Stimulated activated CD4-positive, alpha-beta T cell treated with anti-CD3 and anti-CD28 coated beads, TNF-alpha, amount 100 ng/mL, for 1 hour (primary cell): ENCODE measurements at places on chromosomes 12 and 14.

DNA sequence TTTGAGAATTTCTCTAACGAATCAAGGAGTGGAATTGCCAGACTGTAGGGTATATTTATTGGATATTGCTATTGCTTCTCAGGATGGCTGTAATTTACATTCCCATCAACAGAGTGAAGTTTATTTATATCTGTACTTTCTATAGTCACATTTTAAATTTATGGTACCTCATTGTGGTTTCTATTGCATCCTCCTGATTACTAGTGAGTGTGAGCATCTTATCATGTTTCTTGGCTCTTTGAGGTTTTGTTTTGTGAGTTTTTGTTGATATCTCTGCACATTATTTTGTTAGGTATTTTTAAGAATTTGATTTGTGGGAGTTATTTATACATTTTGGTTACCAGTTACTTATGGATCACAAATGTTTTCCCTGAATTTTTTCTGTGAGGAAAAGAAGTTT is 13.9 kb downstream of the DNM1L start:
- no peak for DNase-seq

DNA sequence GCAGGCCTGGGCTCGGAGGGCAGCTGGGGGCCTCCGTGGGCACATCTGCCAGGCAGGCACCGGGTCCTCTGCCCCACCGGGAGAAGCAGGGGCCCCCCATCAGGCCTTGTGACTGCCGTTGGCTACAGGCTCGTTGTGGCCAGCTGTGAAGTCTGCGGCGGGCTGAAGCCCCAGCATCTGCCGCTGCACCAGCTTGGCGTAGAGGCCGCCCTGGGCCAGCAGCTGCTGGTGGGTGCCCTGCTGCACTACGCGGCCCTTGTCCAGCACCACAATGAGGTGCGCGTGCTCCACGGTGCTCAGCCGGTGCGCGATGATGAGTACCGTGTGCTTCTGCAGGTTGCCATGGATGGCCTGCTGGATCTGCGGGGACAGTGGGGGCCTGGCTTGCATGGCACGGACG is 33.9 kb upstream of the VPS37B start:
- no peak for DNase-seq

DNA sequence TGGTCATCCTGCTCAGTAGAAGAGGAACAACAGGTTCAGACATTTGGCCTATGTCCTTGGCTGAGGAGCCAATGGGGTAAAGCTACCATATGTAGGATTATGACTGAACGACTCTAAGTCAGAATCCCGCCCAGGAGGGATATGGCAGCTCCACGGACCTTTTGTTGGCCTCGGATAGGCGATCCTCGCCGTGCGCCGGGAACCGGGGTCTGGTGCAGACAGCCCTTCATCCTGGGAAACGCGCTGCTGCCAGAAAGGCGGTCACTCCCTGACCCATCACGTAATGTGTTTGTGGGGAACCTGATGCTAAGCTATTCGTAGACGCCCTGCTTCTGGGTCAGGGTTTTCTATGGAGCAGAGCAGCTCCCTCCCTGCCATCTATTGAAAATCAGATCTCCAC is 178.9 kb upstream of the ALG10B start:
- no peak for DNase-seq

- DNase-seq, result no peak
These were observed 65.6 kb upstream of the USP15 start for GRCh38 chr12:62194616-62195015.

- no peak for DNase-seq
These were observed 62.7 kb downstream of the NOS1 start for GRCh38 chr12:117298648-117299225.

DNA sequence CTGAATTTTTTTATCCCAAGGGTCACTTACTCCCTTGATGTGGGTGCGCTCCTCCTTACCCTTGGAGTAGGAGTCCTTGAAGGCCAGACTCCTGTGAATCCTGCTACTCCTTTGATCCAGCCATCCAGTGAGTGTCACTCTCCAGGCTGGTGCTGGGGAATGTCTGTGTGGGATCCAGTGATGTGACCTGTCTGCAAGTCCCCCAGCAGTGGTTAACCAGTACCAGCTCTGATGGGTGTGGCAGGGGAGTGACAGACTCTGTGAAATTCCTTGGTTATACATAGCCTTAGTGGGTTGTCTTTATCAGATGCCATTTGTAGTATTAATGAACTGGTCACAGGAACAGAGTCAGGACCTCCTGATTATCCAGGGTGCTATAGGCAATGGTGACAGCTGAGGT is 409.5 kb upstream of the LMO3 start:
- no peak for DNase-seq

DNA sequence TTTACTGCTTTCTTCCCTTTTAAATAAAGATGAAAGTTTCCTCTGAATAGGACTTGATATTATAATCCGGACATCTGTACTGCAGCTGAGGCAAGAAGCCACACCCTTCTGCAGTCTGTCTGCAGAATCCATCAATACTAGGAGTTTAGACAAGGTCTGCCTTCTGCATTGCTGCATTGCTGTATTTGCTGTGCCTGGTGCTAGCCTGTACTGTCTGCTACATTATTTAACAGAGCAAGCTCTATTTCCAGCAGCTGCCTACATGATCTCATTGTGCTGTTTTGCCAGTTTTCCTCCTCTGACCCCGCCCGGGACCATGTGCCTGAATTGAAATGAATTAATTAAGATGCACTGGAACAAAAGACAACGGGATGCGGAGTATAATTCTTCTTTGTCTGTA is 1.7 kb downstream of the TUBA1A start:
- DNase-seq, result no peak

DNA sequence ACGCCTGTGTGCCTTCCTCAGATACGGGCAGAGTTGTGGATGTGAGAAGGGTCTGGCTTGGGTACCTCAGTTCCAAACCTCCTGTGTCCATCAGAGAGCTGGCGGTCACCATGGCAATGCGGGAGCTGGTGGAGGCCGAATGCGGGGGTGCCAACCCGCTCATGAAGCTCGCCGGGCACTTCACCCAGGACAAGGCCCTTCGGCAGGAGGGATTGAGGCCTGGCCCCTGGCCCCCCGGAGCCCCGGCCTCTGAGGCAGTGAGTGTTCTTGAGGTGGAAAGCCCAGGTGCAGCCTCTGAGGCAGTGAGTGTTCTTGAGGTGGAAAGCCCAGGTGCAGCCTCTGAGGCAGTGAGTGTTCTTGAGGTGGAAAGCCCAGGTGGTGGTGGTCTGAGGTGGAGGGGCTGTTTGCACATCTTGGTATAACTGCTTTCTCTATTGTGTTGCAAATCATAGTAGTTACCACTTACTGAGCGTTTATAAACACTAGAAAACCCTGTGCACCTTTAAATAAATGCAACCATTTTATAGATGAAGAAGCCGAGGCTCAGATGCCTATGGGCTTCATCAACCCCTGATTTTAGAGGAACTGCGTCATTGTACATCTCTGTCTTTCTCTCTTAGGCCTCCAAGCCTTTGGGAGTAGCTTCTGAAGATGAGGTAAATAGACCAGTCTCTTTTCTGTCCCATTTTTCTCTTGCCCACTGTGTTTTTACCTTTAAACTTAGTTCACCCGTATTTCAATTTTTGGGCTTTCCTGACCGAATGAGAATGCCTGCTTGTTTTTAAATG is 976 bp downstream of the PEX5 start:
- peak; percentile 1 for DNase-seq

GRCh38 chr14:39875028-39875427 is 442.8 kb upstream of the FBXO33 start:
- no peak for DNase-seq

DNA sequence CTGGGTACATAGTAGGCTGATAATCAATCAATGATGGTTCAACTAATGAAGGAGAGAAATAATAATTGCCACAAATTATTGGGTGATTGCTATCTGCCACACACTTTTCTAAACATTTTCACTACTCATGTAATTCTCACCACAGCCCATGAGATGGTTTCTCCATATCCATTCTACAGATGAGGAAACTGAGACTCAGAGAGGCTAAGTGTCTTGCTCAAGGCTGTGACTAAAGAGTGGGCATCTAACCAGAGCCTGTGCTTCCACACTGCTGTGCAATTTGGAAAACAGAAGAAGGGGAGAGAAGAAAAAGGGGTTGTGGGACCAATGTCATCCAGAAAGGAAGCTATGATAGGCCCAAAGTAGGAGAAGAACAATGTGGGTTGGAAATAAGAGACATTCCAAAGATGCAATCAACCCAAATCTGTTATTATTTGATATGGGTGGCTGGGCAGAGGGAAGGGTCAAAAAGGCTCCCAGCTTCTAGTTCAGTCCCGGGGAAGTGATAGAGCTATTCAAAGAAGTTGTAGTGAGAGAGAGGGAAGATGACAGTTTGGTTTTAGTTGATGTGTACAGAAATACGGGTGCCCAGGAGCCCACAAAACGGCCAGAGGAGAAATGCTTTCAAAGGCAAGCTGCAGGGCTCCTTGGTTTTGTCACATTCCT is 483 bp upstream of the NR1H4 start:
- DNase-seq, result no peak

DNA sequence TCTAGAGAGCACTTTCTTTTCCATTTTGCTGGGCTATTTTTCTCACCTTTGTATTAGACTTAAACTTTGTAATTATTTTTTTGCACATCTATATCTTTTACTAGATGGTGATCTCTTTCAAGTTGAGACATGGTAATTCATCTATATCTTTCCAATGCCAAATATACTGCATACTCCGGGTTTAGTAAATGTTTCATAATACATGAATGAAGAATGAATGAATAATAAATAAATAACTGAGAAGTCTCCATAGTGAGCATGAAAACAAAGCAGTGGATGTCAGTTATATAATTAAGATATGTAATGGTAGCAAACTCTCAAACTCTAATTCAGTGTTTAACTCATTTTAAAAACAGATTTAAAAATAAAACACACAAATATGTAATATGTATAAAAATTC is 342.5 kb upstream of the KITLG start:
- no peak for DNase-seq

DNA sequence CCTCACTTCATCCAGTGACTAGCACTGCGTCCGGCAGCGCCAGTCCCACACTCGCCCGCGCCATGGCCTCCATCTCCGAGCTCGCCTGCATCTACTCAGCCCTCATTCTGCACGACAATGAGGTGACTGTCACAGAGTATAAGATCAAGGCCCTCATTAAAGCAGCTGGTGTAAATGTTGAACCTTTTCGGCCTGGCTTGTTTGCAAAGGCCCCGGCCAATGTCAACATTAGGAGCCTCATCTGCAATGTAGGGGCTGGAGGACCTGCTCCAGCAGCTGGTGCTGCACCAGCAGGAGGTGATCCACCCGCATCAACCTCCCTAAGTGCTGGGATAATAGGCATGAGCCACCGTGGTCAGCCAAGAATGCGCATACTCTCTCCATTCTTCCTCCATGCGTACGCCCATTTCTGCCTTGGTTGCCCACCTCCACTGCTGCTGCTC is 59.9 kb downstream of the IRF2BPL start:
- DNase-seq, result no peak

- DNase-seq, result no peak
These were observed 22.2 kb downstream of the GRIN2B start for GRCh38 chr12:13959131-13959723.

DNA sequence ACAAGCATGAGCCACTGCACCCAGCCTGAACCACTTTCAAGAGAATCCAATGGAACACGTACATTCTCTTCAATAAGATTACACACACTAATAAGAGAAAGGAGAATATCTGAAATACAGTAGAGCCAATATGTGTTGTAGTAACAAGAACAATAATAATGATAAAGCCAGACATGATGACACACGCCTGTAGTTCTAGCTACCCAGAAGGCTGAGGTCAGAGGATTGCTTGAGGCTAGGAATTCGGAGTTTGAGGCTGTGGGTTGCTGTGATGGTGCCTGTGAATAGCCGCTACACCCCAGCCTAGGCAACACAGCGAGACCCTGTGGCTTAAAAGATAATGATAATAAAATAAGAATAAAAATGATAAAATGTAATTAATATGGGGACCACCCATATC is 15.6 kb downstream of the APOBEC1 start:
- DNase-seq, result no peak
